ENCODE measurements at places on chromosomes 4 and X. TPM values are rescaled to one million over a fixed set of nuclear protein-coding genes. Genes with fewer than 3 reads are reported as not detected.

TSPAN6 gene
- total RNA-seq = not detected

RIBC1 gene
- 1.7 TPM for total RNA-seq

USP26 gene
- not detected for total RNA-seq

TMEM164 gene
- total RNA-seq = 20.5 TPM

ZMAT1 gene
- total RNA-seq = 1.7 TPM

EGF gene
- total RNA-seq = not detected

ARSJ gene
- 0.14 TPM for total RNA-seq

TREX2 gene
- 1.0 TPM for total RNA-seq

CAMK2D gene
- 61.3 TPM for total RNA-seq

DNA sequence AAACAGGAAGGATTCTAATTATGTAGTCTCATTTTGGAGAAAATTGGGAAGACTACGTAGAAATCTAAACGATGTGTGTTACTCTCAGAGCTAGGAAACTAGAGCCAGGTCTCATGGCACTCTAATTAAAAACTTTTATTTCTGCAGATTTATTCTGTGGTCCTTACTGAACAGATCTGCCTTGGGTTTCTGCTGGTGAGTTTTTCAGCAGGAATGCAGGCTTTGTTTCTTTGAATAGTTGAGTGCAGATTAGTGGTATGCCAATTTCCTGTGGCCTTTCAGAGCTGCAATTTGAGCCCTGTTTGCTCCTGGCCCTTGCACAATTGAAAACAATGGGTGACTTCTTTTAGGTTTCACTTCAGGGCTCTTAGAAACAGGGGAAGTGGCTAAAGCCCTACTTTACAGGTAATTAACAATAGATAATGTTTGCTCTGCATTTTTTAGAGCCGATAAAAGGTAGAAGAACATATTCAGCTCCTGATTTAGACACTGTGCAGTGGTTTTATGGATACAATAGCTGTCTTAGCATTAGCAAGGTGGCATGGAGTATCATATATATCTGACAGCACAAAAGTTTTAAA lies 21.8 kb downstream of the SPRY1 start:
- no peak for DNase-seq

DNA sequence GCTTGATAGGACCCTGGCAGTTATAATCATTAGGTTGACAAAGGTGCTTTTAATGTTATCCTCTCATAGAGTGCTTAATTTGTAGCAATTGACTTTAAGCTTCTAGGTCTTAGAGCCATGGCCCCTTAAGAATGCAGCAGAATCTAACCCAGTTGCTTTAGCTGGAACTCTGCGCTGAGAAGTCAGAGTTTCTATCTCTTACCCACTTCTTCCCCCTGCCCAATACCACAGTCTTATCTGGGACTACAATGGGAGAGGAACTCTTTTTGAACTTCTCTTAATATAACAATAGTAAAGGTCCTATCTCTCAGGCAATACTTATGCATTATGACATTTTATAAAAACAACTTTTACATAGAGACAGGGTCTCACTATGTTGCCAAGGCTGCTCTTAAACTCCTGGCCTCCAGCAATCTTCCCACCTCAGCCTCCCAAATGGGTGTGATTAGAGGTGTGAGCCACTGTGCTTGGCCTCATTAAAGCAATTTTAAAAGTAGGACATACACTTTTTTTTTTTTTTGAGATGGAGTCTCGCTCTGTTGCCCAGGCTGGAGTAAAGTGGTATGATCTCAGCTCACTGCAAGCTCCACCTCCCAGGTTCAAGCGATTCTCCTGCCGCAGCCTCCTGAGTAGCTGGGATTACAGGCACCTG lies 1.8 kb downstream of the TLR10 start:
- no peak for DNase-seq

DNA sequence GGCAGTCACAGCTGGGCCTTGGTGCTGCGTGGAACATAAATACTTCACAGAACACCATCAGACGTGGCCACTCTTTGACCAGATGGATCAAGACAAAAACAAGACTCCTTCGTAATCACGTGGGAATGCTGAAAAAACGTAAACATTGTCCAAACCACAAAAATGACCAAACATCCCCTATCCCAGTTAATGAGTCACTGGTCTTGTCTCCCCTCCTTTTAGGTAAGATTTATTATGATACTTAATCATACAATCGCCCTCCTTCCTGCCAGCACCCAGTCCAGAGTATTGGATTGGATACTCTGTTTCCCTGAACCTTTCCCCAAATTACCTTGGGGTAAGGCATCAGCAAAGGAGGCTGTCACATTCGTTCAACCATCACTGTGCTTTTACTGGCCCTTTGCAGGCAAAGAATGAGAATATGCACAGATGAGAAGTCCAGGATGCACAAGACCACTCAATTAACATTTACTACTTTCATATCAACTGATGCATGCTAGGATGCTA lies 601 bp upstream of the TCEANC start:
- no peak for DNase-seq

DNA sequence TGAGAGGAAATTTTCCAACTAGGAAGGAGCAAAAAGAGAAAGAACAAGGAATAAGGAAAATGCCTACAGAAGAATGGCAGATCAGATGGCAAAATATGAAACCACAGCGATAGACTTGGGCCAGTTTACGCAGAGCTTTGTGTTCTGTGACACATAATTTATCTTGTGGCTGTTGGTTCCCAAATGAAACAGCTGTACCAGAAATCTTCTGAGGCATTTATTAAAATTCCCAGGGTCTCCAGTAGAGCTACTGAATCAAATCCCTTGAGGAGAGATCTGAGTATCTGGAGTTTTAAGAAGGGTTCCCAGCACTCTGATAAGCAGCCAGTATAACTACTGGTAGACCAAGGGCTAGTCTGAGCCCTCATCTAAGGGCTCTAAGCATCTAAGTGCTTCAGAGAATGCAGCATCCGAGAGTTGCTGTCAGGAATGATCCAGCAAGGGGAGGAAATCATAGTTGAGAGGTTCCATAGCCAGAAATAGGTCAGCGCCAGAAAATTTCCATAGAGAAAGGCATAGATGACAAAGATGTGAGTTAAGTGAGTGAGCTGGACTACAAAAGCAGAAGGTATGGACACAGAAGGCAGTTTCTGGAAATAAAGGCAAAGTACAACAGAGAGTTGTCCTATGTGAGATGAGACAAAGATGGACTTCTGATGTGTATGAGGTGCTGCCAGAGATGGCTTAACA lies 46.3 kb upstream of the FAM241A start:
- DNase-seq = no peak

- DNase-seq = no peak
Measured at GRCh38 chr4:80423553-80424224, 88.2 kb downstream of the CFAP299 start.

- no peak for DNase-seq
Measured at GRCh38 chrX:6849716-6850414, 297.6 kb upstream of the STS start.

DNA sequence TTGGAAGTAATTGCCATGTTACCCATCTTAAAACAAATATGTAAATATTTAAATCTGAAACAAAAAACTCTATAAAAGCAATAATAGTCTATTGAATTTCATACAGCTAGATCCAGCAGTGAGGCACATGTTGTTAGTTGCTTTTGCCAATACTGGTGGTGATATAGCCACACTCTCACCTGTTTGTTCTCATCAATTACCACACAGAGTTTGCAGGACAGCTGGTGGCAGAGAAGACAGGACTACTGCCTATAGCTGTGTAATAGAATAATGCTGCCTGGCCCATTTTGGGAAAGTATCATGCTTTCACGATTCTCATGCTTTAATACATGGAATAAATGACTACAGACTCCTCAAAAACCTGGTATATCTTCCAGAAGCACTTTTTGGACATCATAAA lies 3.7 kb upstream of the PRR32 start:
- DNase-seq = no peak

GRCh38 chr4:120694973-120695372 lies 227.6 kb downstream of the PRDM5 start:
- no peak for DNase-seq

DNA sequence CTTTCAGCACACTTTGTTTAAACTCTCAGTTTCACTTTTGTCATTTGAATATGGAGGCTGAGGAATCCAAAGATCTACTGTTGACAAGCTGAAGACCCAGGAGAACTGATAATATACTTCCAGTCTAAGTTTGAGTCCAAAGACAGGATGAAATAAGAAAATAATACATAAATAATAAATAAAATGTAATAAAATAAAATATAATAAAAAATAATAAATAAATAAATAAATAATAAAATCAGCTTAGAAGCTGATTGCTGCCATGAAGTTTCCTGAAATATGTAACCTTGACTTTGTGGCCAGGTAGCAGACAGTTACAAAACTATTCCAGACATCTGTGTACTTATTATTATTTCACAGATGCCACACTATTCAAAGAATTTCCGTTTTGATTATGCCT lies 55.0 kb downstream of the NPY2R start:
- DNase-seq = no peak

DNA sequence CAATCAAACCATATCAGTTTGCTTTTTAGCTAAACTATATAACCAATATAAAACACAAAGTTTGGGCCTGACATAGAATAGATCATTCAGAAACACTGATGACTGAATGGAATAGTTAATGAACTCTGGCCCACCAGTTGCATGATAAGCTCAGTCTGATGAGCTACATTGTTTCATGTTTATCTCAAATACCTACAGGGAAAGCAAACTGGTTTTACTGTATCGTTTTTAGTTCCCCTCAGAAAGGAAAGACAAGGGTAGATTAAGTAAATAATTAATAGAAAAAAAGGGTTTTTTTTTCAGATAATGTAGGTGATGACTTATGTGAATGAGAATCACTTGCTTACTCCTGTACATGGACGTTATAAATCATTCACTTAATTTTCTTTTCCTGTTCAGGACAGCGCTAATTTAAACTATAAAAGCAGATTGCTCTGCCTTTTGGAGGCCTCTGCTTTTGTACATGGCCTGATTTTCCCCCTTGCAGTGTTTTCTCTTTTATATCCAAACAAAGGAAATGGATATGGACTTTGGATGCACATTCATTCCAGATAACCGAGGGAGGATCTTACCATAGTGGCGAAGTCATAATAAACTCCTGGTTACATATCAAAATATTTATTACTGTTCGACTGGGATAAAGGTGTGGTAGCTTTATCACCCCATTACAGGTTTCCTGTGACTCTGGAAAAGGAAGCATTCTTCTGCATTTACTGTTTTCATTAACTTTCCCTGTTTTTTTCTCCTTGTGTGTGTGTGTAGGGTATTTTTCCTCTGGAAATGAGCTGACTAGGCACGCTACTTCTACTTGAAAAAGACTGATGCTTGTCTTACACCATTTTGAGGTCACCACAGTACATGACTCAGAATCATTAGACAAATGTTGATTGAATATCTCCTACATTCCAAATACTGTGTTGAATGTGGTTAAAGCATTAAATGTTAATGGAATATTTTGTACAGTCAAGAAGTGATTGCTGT lies 373.1 kb upstream of the HS3ST1 start:
- no peak for DNase-seq

- DNase-seq = no peak
Measured at GRCh38 chr4:159178979-159179969, 76.4 kb downstream of the RAPGEF2 start.

- no peak for DNase-seq
Measured at GRCh38 chr4:6909970-6910339, 329 bp downstream of the TBC1D14 start.

DNA sequence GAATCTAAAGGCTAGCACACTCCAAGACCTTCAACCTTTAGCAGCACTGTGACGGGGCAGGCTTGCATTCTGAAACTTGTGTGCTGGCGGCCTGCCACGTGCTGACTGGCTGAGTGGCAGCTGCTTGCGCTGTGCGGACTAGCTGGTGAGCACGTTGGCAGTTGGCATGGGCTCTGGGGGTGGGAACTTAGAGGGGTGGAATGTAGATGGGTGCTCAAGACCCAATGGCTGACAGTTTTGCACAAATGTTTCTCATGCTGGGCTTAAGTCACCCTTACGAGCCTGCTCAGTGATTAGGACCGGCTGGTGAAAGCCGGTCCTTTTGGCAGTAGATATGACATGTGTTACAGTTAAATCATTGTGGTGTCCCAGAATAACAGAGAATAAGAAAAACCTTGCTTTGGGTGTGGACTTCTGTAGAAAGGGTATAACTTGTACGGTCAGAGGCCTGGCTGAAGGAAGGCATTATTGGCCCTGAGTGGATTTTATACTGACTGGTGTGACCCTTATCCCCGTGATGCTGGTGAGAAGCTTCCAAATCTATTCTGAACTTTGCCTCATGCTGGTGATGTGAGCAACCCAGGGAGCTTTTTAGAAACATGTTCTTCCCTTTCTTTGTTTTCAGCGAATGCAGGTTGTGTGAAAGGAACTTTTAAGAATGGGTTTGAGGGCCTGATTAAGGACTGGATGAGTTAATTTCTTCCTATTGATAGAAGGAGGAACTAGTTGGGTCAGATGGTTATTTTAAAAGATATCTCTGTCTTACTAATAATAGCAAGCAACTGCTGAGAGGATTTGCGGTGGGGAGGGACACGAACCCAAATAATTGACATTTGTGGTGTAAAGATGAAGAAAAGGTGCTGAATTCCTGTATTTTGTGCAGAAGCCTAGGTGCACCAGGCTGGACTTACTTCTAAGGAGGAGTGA lies 107.4 kb upstream of the SLC4A4 start:
- DNase-seq = no peak

GRCh38 chr4:130563889-130564418 lies 1468.0 kb downstream of the C4orf33 start:
- DNase-seq = no peak

DNA sequence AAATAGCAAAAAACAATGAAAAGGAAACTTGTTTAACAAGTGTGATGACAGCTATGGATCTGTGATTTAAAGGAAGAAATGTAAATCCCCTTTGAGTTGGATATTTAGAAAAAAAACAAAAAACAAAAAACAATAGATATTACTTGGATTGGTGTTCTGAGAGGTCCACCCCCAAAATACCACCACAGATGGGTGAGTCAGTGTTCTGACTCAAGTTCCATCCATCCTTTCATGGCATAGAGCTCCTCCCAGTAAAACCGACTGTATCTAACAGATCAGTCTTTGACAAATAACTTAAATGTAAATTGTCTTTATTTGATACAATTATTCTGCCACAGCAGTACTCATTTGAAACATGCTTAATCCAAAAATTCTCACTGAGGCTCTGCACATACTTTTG lies 27.4 kb downstream of the TMPRSS11B start:
- no peak for DNase-seq

- no peak for DNase-seq
Measured at GRCh38 chr4:84639145-84639544, 56.2 kb downstream of the CDS1 start.
